ENCODE measurements at places on chromosomes 2 and 18.
A peak's percentile ranks its signal among the peaks of the same experiment; 100 is the strongest.

DNA sequence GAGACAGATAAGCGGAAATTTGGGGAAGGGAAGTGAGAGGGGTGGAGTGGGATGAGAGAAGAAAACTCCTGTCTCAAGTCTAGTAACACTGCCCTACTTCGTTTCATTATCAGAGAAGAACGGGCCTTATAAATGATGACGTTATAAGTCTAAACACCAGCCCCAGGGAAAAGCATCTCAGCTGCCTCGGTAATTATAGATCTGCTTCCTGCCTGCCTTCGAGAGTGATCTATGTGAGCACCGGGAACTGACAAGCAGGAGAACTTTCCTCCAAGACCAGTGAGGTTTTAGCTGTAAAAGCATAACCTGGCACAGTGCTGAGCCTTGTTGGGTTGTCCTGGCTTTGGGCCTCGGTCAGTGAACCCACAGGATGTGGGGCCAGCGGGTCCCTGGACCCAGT lies 227.9 kb upstream of the SIX2 start:
- DNase-seq, result no peak

DNA sequence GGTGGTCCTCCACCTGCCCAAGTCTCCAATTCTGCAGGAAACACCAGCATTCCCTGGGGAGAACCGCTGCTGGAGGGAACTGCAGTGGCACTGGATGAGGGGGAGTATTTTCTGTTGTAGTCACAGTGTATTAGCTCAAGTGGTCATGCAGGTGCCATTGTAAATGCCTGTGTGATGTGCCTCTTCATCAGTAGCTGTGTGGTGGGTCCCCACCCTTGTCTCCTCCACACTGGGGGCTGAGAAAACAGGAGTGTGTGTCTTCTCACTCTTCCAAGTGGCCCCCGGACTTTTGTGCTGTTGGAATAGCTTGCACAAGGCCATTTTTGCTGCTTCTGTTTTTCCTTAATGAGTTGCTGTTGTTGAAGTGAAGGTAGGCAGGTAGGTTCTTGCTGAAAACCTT lies 8.7 kb downstream of the NCK2 start:
- DNase-seq, result no peak

DNA sequence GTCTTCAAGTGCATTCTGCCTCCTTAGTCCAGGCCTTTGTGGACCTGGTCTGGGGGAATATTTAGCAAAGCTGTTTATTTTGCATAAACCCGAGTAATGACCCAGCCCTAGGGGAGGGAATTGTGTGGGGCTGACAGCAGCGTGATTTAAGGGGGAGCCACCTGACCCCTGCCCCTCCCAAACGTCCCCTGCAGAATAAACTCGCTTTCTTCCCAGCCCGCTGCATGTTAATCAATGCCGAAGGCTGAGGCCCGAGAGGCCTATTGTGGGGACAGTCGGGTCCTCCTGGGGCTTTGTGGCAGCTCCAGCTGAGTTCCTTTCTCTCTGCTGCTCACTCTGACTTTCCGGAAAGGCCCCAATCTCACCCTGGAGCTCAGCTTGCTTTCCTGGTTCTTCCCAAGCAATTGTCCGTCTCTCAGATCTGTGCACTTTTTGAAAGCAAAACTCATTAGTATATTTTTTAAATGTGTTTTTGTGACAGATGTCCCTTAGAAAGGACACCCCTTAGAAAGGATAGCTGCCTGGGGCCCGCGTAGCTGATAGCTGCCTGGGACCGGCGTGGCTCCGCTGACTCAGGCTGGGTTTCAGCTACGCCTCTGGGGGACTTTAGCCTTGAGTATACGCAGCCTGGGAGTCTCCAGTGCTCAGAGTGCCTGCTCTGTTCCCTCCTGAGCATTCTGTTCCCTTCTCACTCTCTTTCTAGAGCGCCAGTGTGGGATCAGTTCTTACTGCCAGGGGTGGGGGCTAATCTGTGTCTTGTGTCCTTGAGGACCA lies 158.3 kb downstream of the GLI2 start:
- no peak for DNase-seq

DNA sequence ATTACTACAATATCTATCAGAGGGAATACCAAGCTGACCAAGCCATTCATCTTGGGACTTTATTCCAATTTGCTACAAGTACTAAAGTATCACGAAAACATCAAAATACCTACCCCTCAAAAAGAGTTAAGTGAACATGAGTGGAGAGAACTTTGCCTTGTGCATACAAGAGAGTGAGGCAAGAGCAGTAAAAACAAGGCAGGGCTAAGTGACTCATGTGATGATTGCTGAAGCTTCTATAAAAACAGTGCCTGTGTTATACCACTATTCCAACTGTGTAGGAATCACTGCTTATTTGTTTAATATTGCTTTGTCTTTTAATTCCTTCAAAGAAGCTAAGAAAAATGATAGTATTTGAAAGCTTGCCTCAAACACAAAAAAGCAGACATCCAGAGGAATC lies 61.2 kb downstream of the FARSB start:
- no peak for DNase-seq

- no peak for DNase-seq
Measured at GRCh38 chr2:32719933-32720716, 92.3 kb downstream of the TTC27 start.

- no peak for DNase-seq
Measured at GRCh38 chr2:204321910-204322751, 223.1 kb upstream of the PARD3B start.

DNA sequence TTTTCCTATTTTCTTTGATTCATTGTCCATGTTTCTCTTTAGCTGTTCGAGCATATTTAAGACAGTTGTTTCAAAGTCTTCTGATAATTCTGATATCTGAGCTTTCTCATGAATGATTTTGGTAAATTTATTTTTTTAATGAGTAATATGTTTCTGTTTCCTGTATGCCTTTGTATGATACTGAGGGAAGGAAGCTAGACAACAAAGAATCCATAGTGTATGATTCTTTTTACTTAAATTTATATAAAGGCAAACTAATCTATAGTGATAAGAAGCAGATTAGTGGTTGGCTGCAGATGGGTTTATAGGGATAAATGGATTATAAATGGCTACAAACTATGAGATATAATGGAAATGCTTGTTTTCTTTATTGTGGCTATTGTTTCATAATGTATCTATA lies 352.7 kb upstream of the CDH2 start:
- no peak for DNase-seq

DNA sequence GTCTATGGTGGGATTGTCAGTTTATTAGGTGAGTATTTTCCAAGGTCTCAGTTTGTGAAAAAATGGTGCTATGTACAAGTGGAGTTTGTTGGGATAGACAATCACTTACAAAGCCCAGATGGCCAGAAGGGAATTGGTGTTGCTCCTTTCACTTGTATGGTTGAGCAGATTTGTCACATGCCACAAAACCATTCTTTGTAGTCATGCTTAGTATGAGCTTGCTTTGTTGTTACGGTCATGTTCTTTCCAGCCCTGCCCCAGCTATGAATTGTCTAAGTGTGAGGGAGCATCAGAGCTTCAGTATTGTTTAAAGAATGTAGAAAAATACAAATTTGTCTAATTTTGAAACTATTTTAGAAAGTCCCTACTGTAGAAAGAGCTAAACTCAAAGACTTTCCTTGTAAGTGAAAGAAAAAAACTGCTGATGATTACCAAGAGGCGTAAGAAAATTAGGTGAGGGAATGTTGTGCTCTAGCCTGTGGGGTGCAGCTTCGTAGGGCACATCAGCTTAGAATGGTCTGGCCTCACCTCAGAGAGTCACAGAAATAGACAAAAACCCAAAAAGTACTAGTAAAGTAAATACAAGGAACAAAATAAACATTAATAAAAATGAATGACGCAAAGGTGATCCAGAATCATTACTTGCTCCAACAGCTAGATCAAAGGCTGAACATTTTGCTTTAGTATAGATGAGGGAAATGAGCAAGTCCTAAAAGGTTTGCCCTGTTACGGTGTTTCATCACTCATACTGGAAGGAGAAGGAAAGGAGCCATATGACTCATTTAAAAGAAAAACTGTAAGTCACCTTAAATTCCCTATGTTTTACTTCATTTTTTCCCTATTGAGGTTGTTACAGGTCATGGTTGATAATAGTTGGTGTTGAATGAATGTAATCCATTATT lies 9.2 kb downstream of the TGIF1 start:
- no peak for DNase-seq

DNA sequence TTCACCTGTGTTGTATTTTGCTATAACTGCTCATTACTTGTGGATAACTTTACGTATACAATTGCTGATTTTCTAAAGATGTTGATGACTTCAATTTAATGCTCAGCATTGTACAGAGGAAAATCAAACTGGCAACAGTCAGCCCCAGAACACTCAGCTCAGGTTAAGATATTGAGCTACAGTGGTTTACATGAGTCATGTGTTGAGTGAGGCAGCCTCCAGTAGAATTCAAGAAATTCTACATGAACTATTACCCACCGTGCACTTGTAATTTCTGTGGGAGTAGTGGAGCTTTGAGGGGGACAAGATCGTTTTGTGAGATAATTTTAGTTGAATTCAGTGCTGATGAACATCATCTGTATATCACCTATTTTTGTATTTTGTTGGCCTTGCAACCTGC lies 292.3 kb downstream of the ALPK2 start:
- DNase-seq, result peak; percentile 19

Measured in astrocyte of the cerebellum (primary cell).